ENCODE measurements at places on chromosomes 2 and 18.

DNA sequence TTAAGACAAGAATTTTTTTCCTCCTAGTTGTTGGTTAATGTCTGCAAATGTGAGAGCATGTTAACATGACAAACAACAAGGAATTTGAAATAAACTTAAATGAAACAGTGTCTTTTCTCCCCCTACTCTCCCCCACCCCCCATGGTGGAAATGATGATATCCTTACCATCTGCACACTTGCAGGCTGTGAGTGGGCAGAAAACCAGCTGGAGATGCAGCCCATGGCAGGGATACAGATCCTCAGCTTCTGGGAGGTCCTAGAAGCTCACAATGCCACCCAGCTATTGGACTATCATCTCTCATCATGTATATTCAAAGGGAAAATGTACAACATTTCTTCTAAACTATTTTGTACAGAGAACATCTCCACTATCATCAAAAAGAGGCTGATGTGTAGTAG is 196.8 kb downstream of the SLC8A1 start:
- DNase-seq, result no peak

DNA sequence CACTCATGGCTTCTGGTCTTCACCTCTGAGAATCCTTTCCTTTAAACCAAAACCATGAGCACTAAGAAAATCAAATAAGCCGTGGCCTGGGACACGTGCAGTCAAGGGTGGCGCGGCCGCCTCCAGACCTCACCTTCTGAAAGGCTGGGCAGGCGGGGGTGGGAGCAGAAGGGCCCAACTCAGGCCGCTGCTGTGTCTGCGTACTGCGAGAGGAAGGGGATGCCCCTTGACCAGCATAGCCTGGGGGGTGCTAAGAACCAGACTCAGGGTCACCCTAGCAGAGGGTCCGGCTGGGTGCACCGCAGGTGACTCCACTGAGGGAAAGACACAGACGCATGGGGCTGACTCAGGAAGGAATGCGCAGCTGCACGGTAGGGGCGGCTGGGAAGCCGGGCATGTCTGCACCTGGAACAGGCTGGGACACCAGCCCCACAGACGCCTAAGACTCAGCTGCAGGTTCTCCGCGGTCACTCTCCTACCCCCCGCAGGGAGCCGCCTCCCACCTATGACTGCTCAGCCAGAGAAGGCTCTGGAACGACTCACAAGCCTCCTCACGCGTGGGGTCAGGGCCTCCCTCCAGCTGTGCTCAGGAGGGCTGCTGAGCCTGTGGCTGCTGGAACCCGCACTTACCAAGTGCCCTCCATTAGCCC is 432.4 kb upstream of the MYT1L start:
- DNase-seq, result no peak

- DNase-seq, result peak; percentile 56
Measured at GRCh38 chr18:23498877-23499276, 4.4 kb upstream of the RMC1 start.

- DNase-seq, result no peak
Measured at GRCh38 chr2:73939419-73939818, 12.7 kb downstream of the DGUOK start.

- DNase-seq, result no peak
Measured at GRCh38 chr2:64750001-64750816, 96.5 kb upstream of the SERTAD2 start.

DNA sequence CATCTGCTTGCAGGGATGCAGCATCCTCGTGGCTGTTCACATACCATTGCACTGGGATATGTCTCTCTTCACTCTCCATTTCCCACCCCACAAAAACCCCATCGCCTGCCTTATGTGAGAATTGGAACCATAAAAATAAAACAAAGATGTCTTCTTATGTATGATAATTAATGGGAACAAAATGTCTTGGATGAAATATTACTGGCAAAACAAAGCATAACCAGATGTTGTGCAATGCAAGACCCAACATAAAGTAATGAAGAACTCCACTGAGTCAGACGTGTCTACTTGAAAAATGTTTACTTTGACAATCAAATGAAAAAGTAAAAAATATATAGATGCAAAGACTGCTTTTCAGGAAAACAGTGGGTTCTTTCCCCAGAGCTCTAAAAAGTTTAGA is 611.3 kb upstream of the SYT4 start:
- DNase-seq, result no peak

GRCh38 chr2:95082477-95082876 is 39.1 kb downstream of the MRPS5 start:
- no peak for DNase-seq

- no peak for DNase-seq
Measured at GRCh38 chr18:23883277-23883790, 131.2 kb upstream of the TTC39C start.

DNA sequence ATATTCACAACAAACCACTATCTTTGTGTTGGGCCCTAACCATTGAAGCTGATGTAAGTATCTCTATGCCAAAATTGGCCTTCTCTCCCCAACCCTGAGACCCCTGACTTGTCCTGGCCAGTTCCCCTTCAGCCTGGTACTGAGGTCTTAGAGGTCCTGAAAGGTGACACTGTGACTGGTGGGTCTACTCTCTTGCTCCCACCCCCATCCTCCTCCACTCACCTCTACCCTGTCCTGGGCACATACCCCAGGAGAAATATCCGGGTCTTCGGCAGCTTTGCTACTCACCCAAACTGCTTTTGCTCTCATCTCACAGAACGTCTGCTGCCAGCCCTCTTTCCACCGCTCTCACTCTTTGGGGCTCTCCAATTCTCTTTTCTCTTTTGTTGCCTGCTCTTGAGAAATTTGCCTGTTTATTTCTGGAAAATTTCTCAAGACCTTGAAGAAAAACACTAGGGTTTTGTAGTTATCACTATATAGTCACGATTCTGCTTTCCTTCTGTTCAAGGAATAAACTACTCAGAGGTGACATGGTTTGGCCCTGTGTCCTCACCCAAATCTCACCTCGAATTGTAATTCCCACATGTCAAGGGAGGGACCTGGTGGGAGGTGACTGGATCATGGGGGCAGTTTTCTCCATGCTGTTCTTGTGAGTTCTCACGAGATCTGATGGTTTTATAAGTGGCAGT is 133.8 kb upstream of the PKDCC start:
- no peak for DNase-seq

DNA sequence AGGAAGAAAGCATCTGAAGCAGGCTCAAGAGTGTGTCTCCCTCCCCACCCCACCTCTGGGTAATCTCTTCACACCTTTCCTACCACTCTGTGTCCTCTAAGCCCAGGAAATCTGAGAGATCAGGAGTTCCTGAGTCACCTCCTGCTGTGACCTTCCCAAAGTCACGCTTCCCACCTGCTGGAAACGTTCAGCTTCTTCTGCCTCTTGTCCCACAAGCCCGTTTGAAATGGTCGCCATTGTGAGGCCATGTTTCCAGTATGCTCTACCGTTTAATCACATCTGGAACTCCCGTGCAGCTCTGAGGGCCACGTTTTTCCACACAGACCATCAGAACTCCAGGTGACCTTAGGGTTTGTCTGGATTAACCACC is 25.9 kb downstream of the GREB1 start:
- no peak for DNase-seq

DNA sequence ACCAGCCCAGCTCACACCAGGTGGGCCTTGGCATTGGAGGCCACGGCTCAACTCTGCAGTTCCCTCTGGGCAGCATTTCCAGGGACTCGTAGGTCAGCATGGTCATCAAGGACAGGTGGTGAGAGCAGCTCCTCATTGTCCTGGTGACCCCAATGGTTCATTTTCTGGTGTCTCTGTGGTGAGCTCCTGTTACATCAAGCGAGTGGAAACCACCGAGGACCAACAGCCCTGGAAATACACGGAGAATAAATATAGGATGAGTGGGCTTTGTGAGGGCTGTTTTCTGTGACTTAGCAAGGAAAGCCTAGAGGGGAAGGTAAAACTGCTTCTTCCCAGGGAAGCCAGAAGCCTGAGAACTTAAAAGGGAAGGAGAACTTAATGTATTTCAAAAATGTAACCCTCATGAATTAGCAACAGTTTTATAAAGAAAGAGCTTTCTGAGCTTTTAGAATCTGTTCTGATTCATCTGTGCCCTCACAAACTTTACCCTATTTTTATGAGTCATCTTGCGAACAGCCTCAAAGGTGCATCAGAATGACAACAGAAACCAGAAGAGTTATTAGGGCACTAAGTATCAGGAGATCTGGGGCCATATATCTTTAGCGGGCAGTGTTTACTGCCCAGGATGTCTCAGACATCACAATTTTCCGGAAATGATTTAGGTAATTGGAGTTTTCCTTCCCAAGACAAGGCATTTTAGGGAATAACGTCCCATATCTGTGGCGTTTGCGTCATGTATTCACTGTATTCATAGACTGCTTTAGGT is 18.7 kb downstream of the C2orf92 start:
- no peak for DNase-seq

GRCh38 chr2:76808732-76809131 is 713.4 kb downstream of the LRRTM4 start:
- no peak for DNase-seq

- no peak for DNase-seq
Measured at GRCh38 chr18:34352385-34353163, 127.9 kb upstream of the NOL4 start.

GRCh38 chr2:160680974-160681373 is 187.4 kb upstream of the RBMS1 start:
- no peak for DNase-seq

DNA sequence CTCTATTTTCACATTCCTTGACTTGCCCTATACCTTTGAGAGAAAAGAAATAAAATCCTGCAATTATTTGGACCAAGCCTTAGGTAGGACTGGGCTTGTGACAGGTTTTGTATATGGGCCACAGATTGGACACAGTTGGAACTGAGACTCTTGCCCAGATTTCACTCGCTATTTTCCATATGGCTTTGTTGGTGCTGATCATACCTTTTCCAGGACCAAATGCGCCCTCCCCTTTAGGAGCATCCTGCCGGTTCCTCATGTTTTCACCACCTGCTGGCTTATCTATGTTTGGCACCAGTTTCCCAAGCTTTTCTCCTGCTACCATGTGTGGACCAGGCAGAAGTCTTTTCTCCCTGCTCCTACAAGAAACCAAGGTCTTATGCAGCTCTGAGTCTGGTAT is 494.9 kb downstream of the EPHA4 start:
- no peak for DNase-seq

All from nucleus accumbens (tissue), 56 donors.